ENCODE measurements at places on chromosomes 2 and 18.

DNA sequence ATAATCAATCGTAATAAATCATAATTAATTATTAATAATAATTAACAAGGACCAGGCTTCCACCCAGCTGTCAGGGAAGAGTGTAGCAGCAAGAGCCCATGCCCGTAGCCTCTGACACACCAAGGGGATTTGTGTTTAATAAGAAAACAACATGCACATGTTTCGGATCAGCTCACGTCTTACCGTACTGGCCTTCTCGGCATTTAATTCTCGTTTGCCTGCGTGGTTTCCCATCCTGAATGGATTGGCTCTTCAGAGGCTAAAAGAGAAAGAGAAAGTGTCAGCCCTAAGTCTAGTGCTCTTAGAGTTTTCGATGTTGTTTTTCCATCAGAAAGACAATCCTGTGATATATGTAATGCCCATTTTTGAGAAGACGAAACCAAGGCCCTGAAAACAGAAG is 27.6 kb downstream of the MBP start:
- DNase-seq: no peak

GRCh38 chr2:51528156-51528555 is 496.2 kb upstream of the NRXN1 start:
- no peak for DNase-seq

GRCh38 chr2:165572151-165572550 is 102.7 kb downstream of the CSRNP3 start:
- no peak for DNase-seq

- no peak for DNase-seq
Measured at GRCh38 chr18:26792661-26793060, 72.8 kb downstream of the AQP4 start.

- DNase-seq: peak; percentile 53
Measured at GRCh38 chr2:179020156-179020750, 29.7 kb downstream of the CCDC141 start.

- peak; percentile 51 for DNase-seq
Measured at GRCh38 chr18:21179590-21180220, 62.3 kb upstream of the GREB1L start.

DNA sequence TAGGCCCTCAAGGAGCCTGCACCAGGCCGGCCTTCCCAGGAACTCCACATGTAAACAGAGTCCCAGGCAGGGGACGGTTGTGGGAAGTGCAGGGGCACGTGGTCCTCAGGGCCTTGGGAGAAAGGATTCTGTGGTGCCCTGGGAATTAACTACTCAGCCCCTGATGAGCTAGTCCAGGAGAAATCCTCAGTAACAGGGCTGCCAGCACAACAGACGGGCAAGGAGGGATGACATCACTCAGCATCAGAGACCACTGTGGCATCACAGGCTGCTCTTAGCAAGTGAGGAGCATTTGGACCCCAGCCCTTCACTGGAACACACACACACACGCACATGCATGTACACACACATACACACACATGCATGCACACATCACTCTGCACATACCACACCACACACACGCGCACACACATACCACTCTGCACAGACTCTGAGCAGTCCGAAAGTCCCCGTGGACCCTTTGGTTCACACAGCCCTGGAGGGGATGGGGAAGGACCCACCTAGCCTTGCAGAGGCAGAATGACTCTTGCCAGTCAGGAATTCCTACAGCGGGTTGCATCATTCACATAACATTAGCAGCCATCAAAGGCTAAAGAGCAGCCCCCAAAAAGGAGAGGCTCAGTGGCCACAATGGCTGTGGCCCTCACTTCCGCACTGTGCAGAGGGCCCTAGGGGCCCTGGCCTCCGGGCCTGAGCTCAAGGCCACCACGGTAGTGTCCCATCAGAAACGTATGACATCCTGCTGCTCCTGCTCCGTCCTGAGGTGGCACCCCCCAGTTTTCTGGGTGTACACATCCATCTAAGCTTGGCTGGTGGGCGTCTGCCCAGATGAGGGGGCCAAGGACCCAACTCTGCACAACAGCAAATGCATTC is 1.9 kb upstream of the NMUR1 start:
- DNase-seq: no peak

GRCh38 chr2:108363908-108364225 is 13.9 kb upstream of the SULT1C4 start:
- no peak for DNase-seq

DNA sequence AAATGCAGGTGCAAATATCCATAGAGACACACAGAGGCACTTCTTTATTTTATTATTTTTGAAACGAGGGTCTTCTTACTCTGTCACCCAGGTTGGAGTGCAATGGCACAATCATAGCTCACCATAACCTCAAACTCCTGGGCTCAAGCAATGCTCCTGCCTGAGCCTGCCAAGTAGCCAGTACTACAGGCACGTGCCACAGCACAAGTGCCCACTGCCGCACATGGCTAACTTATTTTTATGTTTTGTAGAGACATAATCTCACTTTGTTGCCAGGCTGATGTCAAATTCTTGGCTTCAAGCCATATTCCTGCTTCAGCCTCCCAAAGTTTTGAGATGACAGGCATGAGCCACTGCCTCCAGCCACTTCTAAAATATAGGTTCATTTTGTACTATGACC is 537.6 kb downstream of the THSD7B start:
- no peak for DNase-seq

DNA sequence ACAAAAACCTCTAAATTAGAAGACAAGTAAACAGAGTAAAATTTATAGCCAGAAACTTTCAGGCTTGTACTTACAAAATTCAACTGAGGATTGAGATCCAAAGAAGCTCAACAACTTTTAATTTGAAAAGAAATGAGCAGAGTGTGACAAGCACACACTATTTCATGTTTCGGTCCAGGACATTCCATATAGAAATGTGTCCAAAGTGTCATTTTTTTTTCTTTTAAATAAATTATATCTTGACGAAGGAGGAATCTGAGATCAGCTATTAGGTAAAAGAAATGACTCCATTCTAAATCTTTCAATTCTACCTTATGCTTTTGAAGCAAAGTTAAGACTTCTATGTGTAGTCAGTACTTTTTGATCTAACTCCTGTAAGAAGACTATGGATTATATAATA is 4.6 kb downstream of the FN1 start:
- no peak for DNase-seq

- no peak for DNase-seq
Measured at GRCh38 chr18:7566244-7566566, 911 bp upstream of the PTPRM start.

GRCh38 chr2:186590759-186591505 is 1.1 kb downstream of the ITGAV start:
- DNase-seq: peak; percentile 23

DNA sequence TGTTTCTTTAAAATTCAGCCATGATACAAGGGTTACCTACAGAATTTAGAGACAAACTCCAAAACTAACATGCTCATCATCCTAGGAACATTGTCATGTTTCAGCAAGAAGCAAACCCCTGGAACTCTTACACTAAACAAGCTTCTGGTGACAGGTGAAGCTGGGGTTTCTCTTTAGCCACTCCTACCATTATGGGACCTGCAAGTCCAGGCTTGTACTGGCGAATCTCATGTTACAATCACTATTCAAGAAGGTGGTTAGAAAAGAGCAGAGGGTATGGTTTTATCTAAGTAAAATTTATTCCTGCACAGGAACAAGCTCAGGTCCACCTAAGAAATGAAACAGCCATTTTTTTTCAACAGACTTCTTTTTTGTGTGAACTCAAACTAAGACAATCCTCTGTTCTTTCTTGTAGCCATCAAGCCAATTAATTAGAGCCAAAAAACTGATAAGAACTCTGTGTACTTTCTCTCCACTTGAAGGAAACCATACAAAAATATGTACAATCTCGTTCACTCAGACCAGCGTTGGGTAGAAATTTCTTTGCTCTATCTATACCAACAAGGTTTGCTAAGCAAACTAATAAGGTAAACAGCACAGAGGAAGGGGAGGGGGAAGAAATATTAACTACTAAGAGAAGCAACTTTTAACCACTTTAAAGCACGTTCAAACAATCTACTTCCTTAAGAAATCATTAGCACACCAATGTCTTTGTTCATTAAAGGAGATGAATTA is 63.3 kb upstream of the NEDD4L start:
- no peak for DNase-seq

- no peak for DNase-seq
Measured at GRCh38 chr2:37052600-37053332, 31.4 kb downstream of the HEATR5B start.

DNA sequence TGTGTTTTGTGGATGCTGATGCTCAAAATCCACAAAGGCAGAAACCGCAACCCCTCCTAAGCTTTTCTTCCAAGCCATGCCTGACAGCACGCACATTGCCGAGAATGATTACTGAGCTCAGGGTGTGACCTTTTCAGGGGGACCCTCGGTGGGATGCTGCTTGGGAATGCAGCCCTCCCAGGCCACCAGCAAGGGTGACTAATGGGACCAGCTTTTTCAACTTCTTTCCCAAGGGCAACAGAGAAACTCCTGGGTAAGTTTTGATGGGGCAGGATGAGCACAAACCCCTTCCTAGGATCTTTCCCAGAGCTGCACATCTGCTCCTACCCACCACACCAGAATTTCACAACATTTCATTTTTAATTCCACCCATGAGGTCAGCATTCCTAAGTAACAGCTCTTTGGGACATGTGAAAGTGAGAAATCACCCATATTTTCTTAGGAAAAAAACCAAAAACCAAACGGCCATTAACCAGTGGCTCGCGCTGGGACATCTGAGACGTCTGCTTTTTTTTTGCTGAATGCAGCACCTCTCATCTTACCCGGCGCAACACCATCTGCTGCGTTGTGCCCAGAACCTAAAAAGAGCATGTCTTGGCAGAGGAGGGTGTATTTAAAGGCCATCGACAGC is 119.0 kb downstream of the ARL4C start:
- DNase-seq: no peak

GRCh38 chr2:40401896-40402295 is 50.0 kb downstream of the SLC8A1 start:
- no peak for DNase-seq

- no peak for DNase-seq
Measured at GRCh38 chr2:163717515-163717914, 18.3 kb downstream of the FIGN start.

- no peak for DNase-seq
Measured at GRCh38 chr2:168118733-168119514, 128.5 kb downstream of the STK39 start.

DNA sequence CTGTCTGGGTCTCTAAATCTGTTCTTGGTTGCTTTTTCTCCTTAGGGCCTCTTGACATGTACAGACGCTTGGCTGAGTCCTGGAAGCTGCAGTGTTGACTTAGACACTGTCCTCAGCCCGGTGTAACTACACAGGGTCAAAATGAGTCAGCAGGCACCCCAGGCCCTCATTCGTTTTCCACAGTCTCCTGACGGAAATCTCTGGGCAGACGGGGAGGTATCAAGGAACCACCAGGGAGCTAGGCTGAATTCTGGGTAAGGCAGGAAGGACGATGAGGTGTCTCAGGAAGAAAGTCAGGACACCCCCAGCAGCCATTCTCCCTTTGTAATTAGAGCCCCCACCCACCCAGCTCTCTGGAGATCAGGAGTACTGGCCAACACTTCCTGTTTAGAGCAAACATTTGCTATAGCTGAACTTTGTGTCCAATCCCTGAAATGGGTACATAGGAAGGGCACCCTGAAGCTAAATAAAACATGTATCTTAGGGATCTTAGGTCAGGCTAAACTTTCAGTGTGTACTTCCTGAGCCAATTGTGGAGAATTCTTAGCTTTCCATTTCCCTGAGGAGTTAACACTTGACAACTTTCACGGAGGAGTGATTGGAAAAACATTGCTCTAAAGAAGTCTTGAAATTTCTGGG is 23.9 kb upstream of the EPAS1 start:
- no peak for DNase-seq

- no peak for DNase-seq
Measured at GRCh38 chr2:58405341-58405740, 164.2 kb upstream of the FANCL start.

DNA sequence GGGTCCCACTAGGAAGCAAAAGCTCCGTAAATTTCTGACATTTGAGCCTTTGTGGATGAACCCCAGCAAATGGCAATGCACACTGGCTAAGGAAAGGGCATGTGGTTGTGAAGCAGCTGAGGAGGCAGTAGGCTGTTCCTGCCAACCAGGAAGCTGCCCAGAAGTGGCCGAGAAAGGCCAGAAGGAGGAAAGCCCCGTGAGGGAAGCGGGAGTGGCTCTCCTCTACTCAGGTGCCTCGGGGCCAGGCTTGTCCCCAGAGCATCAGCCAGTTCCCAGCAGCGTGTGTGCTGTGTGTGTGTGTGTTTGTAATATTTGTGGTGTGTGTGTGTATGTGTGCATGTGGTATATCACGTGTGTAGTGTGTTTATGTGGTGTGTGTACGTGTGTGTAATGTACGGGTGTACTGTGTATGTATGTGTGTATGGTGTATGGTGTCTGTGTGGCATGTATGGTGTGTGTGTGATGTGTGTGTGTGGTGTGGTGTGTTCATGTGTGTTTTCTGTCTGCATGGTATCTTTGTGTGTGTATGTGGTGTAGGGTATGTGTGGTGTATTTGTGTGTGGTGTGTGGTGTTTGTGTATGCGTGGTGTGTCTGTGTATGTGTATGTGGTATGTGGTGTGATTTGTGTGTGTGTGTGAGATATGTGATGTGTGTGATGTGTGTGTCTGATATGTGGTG is 90.6 kb downstream of the APOB start:
- DNase-seq: no peak

- DNase-seq: no peak
Measured at GRCh38 chr2:204033611-204034495, 97.3 kb downstream of the ICOS start.

DNA sequence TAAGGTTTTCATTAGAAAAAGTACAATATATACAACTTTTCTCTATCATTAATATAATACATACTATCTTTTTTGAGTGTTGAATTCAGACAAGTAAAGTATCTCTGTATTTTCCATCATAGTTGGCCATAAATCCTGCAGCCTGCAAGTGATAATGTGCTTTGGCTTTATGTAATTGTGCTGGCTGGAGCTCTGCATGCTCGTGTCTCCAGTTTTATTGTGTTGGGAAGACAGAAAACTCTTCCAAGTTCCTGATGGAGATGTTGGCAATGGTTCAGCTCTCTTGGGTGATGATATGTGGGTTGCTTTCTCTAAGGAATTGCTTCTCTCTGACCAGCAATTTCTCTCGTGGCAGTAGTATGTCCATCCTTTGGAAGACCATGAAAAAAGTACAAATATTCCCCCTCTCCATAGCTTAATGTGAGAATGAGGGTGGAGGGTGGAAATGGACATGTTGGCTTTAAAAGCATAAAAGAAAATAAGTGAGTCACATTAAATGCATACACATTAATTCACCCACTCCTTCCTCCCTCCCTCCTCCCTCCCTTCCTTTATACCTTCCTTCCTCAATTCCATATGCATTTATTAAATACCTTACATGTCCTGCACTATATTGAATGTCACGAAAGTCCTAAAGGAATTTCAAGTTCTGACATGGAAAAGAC is 344.2 kb downstream of the MTX2 start:
- no peak for DNase-seq

- DNase-seq: no peak
Measured at GRCh38 chr2:195514365-195514764, 142.7 kb upstream of the SLC39A10 start.

- DNase-seq: no peak
Measured at GRCh38 chr2:238811759-238812158, 36.1 kb upstream of the TWIST2 start.

- DNase-seq: no peak
Measured at GRCh38 chr2:42117923-42118753, 51.0 kb upstream of the EML4 start.

GRCh38 chr2:3223080-3223923 is 154.3 kb downstream of the EIPR1 start:
- DNase-seq: peak; percentile 65
